ENCODE measurements at places on chromosomes 12 and 14.

DNA sequence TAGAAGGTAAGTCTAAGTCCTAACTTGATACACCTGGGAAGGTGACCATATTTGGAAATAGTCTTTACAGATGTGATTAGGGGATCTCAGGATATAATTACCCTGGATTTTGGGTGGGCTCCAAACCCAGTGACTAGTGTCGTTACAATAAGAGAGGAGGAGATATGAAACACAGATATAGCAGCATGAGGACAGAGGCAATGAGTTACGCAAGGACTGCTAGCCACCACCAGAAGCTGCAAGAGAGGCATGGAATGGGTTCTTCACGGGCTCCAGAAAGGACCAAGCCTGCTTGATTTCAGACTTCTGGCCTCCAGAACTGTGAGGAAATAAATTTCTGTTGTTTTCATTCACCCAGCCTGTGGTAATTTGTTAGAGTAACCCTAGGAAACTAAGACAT is 28.6 kb downstream of the FGFR1OP2 start:
- no peak for DNase-seq

DNA sequence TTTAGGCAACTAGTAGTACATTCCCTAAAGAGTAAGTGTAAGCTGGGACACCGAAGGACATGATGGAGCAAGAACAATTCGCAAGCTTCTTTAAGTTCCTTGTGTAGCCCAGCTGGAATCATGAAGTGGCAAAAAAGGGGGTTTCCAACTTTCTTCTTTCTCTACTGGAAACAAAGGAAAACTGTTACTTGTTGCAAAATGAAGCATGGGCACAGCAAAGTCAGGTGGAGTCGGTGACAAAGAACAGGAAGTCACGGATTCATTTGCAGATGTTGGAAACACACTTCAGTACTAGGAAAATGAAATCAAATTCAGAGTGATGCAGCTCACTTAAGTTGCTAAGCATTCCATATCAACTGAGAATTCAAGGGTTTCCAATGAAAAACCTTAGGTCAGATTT is 706.9 kb upstream of the STXBP6 start:
- no peak for DNase-seq

GRCh38 chr12:6613776-6614512 is 6.8 kb upstream of the CHD4 start:
- DNase-seq: peak; percentile 94

- DNase-seq: no peak
Measured at GRCh38 chr14:70009961-70010360, 130.7 kb downstream of the SMOC1 start.

DNA sequence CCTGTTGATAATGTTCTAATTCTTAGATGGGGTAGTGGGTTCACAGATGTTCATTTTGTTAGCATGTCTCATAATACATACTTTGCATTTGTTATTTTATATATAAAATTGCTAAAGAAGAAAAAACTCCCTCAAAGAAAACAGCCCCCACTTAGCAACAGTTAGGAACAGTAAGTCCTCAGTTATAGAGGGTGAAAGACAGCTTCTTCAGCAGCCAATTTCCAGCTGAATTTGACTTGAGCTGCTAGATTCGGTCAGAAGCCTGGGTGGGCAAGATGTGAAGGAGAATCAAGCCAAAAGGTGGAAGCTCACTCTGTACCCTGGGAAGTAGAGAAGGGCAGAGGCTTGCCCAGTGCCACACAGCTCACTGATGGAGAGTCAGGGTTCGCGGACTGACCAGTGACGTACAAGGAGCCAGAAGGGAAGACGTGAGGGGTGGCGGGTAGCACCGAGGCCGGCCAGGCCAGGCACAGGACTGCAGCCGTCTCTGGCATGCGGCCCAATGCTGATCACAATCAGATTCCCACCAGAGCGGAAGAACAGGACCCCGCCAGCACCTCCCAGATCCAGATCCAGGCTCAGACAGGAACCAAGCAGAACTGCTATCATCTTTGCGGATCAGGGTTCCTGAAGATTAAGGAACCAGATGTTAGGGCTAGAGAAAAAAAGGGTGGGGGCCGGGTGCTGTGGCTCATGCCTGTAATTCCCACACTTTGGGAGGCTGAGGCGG is 30.4 kb upstream of the VWF start:
- DNase-seq: no peak

GRCh38 chr12:115362339-115362976 is 678.5 kb upstream of the TBX3 start:
- no peak for DNase-seq

GRCh38 chr12:121960541-121960940 is 42.1 kb downstream of the CFAP251 start:
- DNase-seq: no peak

DNA sequence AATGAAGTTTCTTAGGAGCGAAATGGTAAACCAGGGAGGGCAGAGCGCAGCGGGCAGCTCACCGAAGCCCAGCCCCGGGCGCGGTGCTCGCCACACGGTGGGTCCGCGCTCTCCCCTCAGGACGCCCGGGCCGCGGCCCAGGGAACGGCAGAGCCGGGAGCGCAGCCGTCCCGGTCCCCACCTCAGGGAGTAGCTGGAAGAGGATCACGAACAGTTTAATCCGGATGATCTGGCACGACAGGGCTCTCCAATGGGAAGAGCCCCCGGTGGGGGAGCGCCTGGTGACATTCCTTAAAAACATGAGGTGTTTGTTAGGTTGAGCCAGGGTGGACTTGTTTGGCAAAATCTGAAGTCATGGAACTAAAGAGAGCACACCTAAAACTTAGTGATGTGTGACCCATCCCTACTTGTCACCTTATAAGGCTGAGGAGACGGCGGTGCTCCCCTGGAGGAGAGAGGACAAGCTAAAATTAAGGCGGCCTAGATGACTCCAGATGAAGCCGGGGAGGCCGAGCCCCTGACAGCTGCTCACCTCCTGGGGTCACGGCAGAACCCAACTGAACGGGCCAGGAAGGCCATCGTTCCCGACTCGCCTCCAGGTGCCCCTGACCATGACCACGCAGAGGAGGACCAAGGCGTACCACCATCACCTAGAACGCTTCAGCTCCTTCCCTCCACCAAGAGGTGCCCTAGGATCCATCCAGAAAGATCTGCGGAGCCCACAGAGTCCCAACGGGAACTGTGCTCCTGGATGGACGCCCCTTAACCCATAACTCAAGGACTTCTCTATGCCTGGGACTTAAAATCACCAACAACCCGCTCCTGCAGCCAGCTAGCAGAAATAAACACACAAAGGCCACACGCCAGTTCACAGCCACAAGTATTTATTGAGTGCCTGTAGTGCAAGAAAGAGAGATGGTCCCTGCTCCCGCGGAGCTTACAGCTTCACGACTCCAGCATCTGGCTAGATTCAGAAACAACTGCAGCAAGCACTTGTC is 866 bp upstream of the PITPNM2 start:
- no peak for DNase-seq

DNA sequence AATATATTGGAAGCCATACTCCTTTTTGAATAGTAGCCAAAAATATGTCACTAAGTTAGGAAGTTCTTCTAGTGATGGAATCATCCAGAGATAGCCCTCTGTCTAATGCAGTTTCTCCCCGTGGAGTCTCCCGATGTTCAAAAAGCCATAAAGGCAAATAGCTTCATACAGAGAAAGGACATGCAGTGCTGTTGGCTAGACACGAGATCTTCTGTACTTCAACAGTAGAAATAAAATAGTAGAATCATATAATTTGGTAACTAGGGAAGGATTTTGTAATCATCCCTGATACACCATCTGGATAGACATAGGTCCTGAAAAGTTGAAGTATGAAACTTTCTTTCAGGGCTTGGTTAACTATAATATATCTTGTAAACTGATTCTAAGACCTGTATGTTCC is 27.6 kb downstream of the LRFN5 start:
- DNase-seq: no peak

DNA sequence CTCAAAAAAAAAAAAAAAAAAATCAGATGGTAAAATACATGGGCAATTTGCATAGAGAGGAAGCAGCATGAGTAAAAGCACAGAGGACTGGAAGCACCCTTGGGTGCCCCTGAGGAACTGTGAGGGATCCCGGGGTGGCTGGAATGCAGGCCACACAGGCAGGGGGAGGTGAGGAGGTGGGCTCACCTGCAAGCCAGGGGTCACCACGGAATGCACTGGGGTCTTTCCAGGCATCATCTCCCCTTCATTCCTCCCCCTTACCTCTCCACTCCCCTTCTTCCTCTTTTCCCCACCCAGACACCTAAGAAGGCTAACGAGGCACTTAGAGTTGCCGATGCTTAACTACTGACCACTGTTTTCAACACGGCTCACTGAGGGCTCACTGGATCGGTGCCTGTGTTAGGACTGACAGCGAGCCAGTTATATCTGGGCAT is 14.4 kb upstream of the HIP1R start:
- DNase-seq: no peak

DNA sequence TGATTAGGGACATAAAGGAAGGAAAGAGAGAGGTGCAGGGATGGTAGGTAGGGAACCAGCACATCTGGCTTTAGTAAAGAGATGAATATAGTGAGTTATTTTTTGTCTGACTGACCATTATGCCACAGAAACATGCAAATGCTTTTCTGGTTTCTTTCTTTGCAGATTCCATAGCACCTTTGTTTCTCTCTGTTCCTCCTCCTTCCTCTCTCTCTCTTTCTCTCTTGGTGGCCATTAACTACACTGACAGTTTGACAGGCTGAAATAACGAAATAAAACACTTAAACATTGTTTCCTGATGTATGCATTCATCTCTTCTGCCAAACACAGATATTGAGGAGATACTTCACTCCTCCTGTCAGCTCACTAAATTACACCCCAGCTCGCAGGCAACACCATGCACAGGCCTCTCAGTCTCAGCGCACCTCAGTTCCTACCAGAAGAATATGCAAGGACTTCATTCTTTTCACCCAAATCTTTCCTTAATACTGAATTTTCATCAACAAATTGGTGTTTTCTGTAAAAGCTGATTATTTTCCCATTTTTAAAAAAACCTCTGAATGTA is 406.9 kb upstream of the SOX5 start:
- DNase-seq: no peak

DNA sequence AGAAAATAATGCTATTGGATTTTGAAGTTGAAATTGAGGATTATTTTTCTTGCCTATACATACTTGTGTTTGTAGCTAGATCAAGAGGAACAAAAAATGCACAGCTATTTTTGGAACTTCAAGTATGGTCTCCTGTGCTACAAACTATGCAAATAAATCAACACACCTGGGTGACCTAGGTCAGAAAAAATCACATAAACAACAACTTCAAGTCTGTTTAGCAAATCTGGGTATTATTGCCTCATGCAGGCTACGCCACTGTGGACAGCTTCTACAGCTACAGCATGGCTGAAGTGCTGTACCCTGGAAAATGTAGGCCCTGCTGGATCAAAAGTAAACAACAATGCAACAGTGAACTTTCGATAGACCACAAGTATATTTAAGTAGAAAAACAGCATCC is 87.5 kb downstream of the SLC6A15 start:
- no peak for DNase-seq

- DNase-seq: peak; percentile 30
Measured at GRCh38 chr14:74257078-74257940, 18.1 kb downstream of the VSX2 start.

GRCh38 chr12:66965621-66966020 is 286.7 kb upstream of the GRIP1 start:
- DNase-seq: no peak

DNA sequence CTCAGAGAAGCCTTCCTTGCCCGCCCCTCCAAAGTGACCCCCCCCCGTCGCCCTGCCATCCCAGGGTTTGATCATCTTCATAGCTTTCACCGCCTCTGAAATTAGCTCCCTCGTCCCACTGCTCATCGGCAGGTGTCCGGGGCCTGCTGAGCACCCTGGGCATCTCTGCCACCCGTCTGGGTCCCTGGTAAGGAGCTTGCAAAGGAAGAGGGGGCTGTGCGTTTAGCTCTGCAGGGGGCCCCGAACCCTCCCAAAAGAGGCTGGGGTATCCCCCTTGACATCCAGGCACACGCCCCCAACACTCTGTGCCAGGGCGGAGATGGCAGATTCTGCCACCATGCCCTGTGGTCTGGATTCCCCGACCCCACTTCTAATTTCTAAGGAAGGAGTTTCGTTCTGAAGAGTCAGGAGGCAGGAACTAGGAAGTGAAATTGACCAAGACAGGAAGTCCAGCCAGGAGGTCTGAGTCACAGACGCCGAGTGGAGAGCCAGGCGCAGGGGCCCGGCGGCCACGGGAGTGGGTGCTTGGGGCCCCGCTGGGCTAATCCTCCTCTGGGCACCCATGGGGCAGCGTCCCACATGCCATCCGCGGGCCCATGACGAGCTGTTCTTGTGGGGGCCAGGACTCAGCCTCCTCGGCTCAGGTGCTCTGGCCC is 95.7 kb downstream of the RFLNA start:
- peak; percentile 61 for DNase-seq

GRCh38 chr14:37340353-37340752 is 142.6 kb downstream of the MIPOL1 start:
- DNase-seq: no peak

DNA sequence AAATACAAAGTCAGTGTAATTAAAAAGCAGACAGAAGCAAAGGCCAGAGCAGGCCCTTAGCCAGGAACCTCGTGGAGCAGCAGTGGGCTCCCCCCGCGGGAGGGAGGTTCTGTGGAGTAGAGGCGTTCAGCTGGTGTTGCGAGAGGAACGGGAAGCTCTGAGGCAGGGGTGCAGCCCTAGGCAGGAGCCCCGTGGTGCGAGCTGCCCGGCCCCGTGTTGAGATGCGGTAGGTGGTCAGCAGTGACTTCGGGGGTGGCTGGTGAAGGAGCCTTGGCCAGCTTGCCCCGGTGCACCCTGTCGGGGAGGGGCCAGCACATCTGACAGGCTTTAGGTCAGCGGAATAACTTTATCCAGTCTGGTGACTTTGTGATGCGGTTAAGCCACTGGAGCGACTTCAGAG is 46.2 kb downstream of the SFSWAP start:
- no peak for DNase-seq

- DNase-seq: no peak
Measured at GRCh38 chr12:75047885-75048525, 161.6 kb downstream of the KCNC2 start.

DNA sequence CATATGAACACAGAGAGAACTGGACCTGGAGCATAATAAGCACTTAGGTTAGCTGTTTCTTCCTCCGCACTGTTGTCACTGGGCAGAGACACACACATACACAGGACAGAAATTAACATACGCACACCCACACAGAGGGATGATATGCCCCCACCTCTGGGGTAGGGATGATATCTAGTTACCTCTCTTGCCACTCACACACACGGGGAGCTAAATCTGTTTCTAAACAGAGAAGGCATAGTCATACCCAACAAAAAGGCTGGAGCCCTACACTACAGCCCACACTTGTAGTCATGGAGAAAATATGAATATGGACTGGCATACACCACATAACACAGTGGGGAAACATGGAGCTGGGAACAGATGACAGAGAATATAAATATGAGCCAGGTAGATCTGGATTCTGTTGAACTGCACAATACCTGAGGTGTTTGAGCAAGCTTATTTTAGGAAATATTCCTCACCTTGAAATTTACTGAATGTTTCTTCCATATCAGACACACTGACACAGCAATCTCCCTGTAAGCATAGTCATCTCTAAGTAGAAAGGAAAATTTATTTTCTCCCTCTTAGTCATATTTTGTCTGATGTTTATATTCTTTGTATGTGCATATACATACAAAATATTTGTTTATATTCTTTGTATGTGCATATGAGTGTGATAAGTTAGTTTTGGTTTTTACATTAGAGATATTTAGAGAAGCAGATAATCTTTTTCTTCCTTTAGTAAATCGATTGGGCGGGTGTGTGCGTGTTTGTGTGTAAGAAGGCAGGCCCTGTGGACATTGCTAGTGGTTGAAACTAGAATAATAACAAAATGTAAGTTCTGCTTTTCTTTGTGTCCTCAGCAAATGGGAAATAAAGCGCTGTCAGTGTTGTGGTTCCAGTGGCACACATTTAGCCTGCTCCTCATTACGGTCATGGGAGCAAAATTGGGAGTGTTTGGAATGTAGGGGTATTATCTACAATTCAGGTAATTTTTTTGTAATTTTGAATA is 20.9 kb upstream of the SCFD1 start:
- no peak for DNase-seq

Data from AML-193 (cell line).